Sciatic nerve (tissue), 2 donors: ENCODE measurements at places on chromosomes 12 and 14. TPM values are rescaled to one million over a fixed set of nuclear protein-coding genes. Genes with fewer than 3 reads are reported as not detected.

DNA sequence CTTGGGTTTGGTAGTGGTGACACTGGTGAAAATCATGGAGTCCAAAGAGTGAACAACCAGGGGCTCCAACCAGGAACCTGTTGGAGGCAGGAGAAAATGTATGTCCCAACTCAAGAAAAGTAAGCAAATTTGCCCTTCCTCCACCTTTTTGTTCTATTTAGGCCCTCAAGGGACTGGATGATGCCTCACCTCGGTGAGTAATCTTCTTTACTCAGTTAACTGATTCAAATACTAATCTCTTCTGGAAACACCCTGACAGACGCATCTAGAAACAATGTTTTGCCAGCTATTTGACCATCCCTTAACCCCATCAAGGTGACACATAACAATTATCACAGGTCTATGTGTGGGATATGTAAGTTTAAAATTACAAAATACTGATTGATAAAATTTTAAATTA is 272.4 kb upstream of the FOXG1 start:
- no peak for DNase-seq

MMP14 gene
- 138 TPM for total RNA-seq

- DNase-seq, result no peak
These were observed 13.8 kb downstream of the ACTN1 start for GRCh38 chr14:68965261-68965761.

GRCh38 chr14:69263364-69263763 is 3.4 kb downstream of the GALNT16 start:
- peak; percentile 67 for DNase-seq

GRCh38 chr12:122051231-122051876 is 27.2 kb upstream of the MLXIP start:
- DNase-seq, result no peak

ASCL1 gene
- not detected for total RNA-seq

DRAM1 gene
- total RNA-seq, result 21.6 TPM

GRCh38 chr14:105074601-105075053 is 9.4 kb upstream of the GPR132 start:
- DNase-seq, result peak; percentile 56

DNA sequence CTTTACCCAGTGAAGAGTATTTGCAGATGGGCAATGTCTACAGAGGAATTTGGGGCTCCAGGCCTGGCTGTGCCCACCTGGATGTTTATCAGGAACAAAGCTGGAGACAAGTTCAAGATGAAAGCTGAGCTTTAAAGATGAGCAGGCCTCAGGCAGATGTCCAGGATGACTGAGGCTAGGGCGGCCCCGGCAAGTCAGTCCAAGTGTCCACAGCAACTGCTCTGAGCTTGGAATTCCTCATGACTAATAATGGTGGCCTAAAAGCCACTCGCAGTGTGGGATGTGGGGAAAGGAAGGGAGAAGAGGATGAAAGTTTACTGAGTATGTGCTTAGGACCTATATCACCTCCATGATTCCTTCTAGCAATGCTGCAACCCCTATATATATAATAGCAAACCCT is 128.2 kb upstream of the NOS1 start:
- DNase-seq, result no peak

CCDC175 gene
- total RNA-seq, result not detected

CEP170B gene
- total RNA-seq, result 15.3 TPM

DNA sequence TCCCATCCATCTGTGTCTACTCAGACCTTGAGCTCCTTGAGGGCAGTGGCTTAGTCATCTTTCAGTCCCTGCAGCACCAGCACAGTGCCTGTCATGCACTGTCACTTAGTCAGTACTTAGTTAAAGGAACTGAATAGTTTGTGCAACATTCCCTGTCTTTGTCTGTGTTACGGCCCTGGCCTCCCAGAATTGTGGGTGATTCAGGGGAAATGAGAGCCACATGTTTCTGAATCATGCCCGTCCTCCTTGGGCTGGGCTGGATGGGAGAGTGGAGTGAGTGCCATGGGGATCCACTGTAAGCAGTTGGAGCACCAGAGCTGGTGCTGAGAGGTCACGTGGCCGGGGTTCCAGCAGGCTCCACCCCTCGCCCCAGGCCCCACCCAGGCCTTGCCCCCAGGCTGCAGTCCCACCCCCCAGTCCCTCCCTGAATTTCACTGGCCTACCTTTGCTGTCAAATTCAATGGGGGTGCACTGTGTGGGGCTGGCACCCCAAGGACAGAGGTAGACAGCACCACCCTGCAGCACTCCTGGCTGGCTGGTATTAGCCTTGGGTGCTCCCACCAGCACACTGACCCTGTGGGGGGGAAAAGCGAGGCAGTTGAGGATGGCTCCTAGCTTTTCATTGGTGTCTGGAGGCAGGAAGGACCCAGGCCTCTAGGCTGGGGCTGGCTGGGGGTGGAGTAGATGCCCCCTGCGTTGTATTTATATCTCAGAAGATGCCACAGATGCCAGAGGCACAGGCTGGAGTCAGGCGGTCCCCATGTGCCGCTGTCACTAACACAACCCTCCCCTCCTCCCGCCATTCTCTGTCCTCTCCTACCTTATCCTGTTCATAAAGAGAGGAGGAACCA is 7.5 kb downstream of the ITGA5 start:
- no peak for DNase-seq

TEX52 gene
- not detected for total RNA-seq

OR4K17 gene
- total RNA-seq, result not detected

- no peak for DNase-seq
These were observed 68.2 kb downstream of the FBXW8 start for GRCh38 chr12:116978791-116979508.
